GM12891 (cell line): ENCODE measurements at places on chromosomes 11 and 22.

GRCh38 chr11:117644403-117645155 lies 152.4 kb downstream of the DSCAML1 start:
- no peak for DNase-seq

GRCh38 chr11:3983101-3983500 lies 111.5 kb upstream of the RRM1 start:
- DNase-seq: no peak

GRCh38 chr11:115930291-115930690 lies 426.1 kb upstream of the CADM1 start:
- no peak for DNase-seq

- no peak for DNase-seq
These were observed 316.4 kb upstream of the SORL1-AS1 start for GRCh38 chr11:121769191-121769590.

- no peak for DNase-seq
These were observed 60.6 kb upstream of the RASD2 start for GRCh38 chr22:35479985-35480550.

- no peak for DNase-seq
These were observed 31.3 kb upstream of the WNT7B start for GRCh38 chr22:46008291-46008690.

- no peak for DNase-seq
These were observed 68.1 kb downstream of the CSTPP1 start for GRCh38 chr11:47004595-47005033.

DNA sequence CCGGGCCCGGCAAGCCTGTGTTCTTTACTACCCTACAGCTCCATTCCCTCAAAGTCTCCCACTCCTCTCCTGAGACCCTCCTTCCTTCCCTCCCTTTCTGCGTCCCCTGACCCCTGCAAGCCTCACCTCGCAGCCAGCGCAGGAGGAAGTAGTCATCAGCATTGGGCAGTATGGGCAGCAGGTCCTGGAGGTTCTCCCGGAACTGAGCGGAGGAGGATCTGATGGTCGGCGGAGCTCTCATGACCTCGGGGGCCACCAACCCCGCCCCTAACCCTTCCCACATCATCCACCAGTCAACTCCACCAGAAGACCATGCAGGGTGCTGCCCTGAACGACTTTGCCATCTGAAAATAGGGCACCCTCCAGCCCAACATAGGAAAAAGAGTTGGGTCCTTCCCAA lies 1.9 kb downstream of the SEC14L4 start:
- no peak for DNase-seq

DNA sequence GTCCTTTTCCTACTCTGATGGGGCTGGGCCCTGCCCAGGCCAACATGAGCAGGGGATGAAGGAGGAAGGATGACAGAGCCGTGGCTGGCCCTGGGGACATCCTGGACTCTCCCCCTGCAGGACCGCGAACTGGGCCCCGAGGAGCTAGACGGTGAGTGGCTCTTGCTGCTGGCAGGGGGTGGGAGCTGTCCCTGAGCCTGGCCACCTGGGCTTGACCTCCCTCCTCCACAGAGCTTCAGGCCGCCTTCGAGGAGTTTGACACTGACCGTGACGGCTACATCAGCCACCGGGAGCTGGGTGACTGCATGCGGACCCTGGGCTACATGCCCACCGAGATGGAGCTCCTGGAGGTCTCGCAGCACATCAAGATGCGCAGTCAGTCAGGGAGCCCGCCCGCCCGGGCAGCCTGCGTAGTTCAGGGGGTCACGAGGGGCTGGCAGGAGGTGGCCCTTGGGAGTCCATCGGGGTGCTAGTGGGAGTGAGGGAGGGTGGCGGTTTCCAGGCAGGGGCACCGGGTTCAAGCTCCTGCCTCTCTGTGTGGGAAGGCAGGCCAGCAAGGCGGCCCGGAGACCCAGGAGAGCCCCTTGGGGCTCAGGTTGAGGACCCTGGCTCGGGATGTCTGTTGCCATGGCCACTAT lies 1.0 kb downstream of the CABP4 start:
- no peak for DNase-seq

DNA sequence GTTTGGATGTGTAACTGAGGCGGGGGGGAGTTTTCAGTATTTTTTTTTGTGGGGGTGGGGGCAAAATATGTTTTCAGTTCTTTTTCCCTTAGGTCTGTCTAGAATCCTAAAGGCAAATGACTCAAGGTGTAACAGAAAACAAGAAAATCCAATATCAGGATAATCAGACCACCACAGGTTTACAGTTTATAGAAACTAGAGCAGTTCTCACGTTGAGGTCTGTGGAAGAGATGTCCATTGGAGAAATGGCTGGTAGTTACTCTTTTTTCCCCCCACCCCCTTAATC lies 2.3 kb downstream of the MALAT1 start:
- DNase-seq: no peak

- DNase-seq: no peak
These were observed 201.6 kb upstream of the SORL1-AS1 start for GRCh38 chr11:121654259-121654842.

GRCh38 chr11:85541683-85542082 lies 85.5 kb downstream of the DLG2 start:
- no peak for DNase-seq

GRCh38 chr22:25748140-25748539 lies 6.2 kb downstream of the MYO18B start:
- DNase-seq: no peak

- DNase-seq: no peak
These were observed 5.7 kb downstream of the LTO1 start for GRCh38 chr11:69669486-69669885.

DNA sequence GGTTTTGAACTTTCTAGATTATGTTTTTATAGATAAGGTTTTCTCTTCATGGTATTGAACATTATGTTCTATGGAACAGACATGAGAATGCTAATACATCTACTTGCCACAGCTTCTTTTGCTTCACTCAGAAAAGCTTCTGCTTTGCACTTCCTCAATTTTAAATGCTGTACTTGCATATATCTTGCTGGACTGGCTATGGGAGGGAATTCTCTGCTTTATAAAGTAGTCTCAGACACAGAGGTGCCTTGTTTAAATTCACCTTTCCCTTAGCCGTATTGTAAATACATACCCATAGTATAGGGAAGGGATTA lies 173.9 kb downstream of the DDX10 start:
- no peak for DNase-seq

DNA sequence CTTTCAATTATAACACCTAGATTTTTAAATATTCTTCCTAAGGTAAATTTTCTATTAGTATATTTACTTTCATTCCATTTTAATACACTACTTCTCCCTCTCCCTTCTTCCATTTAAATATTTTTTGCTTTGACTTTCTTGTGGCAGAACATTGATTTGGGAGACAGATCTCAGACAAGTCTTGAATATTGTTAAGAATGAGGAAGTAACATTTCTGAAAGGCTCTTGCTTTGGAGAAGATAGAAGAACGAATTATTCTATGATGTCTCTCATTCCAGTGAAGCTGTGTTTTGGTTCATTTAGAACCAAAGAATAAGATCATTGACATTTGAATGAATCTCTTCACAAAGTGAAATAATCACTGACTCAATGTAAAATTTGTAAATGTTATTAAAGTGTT lies 2.4 kb downstream of the IPO7 start:
- no peak for DNase-seq

- DNase-seq: no peak
These were observed 3.6 kb downstream of the PRDX5 start for GRCh38 chr11:64321533-64321932.

GRCh38 chr22:27997538-27997937 lies 78.5 kb upstream of the PITPNB start:
- DNase-seq: no peak

- DNase-seq: no peak
These were observed 34.8 kb upstream of the SLC22A12 start for GRCh38 chr11:64556044-64556720.

- no peak for DNase-seq
These were observed 63.9 kb downstream of the GAS2 start for GRCh38 chr11:22730319-22730718.

- DNase-seq: no peak
These were observed 3.1 kb downstream of the TAF10 start for GRCh38 chr11:6608726-6609501.

DNA sequence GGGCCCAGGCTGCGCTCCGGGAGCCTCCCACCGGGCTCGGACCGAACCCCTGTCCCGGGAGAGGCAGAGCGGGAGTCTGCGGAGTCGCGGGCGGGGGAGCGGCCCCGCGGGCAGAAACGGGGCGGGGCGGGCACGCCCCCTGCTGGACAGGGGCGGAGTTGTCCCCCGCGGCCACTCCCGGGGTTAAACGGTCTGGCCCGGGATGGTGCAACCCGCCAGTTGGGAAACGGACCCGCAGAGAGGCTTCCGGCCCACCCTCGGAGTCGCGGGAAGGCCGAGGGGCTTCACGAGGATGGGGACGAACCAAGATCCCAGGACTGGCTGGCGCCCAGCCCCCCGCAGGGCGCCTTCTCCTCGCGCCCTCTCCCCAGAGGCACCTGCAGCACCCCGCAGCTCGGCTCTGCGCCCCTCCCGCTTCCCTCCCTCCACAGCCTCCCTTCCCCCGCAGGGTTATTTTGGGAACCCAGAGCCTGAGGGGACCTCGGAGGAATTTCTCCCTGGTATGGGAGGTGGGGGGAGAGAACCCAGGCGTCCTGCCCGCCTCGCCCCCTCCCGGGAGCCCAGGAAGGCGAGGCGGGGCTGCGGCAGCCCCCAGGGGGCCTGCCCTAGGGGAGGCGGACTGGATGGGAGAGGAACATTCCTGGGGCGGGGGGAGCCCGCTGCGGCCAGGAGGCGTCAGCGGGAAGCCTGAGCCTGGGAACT lies 902 bp downstream of the RASGRP2 start:
- DNase-seq: peak; percentile 96

GRCh38 chr11:2304506-2305139 lies 2.8 kb downstream of the TSPAN32 start:
- no peak for DNase-seq

DNA sequence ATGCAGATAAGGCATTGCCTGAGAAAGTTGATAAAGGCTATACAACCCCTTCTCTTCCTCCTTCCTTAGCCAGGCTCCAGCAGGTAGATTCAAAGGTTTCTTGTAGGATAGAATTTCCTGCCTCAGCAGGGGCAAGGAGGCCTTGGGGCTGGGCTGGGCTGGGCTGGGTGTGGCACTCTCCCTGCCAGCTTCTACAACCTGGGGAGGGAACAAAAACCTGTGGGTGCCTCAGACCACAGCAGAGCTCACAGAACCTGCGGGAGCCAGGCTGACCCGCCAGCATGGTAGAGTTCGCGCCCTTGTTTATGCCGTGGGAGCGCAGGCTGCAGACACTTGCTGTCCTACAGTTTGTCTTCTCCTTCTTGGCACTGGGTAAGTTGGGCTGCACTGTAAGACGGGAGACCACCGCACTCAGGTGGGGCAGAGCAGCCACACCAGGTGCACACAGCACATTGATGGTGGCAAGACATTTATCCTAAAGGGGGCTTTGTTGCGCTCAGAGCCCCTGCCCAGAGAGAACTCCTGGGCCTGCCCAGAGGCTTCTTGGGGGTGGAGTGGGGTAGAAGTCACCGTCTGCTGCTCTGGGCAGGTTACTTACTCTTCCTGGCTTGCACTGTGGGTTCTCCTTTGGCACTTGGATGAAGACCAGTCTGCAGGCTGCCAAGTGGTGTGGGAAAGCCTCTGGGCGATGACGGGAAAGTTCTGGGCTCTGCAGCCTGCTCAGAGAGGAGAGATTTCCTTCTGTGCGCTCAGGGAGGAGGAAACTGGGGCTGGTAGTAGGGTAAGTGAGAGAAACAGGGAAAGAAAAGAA lies at the start of gene MOGAT2:
Gene MOGAT2, plus strand, starts transcription at position 231 of the 811 bp plus-strand sequence. Its CDS starts 51 bp downstream, at position 282.
- DNase-seq: no peak

DNA sequence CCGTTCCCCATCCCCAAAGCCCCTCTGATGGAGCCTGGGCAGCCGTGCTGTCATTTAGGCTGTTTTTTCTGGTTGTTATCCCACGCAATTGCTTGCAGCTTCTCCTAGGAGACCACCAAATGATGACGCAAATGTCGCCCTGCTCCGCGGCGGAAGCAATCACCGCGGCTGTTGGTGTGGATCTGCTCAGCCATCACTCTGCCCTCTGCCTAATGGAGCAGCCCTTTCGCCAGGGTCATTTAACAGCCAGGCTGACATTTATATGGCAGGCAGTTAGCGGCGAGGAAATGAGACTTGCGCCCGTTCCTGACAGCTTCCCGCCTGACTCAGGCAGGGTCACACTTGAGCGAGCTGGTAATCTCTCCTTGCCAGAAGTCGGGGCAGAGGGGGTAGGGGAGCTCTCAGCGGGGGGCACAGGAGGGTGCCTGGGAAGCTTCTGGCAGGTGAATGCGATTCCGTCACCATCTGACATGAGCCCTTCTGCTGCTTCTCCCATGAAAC lies 97.9 kb upstream of the RTL6 start:
- DNase-seq: no peak

GRCh38 chr22:25930083-25930482 lies 188.1 kb downstream of the MYO18B start:
- DNase-seq: no peak

DNA sequence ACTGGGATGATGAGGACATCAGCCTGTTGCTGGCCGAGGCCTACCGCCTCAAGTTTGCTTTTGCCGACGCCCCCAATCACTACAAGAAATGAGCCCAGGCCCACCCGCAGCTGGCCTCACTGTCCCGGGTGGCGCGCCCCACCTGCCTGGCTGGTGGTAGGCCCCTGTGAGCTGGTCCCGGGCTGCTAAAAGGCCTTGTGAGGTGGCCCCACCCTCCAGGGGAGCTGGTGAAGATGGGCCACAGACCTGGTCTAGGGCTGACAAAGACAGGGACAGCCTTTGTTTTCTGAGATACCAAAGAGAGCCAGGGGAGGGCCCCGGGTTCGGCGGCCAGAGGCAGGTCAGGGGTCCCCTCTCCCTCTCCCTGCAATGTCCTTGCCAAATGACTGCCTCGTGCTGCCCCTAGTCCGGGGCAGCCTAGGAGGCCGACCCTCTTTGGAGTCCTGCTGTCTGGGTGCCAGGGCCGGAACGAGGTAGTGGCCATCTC lies 411.1 kb downstream of the TBC1D22A start:
- no peak for DNase-seq

DNA sequence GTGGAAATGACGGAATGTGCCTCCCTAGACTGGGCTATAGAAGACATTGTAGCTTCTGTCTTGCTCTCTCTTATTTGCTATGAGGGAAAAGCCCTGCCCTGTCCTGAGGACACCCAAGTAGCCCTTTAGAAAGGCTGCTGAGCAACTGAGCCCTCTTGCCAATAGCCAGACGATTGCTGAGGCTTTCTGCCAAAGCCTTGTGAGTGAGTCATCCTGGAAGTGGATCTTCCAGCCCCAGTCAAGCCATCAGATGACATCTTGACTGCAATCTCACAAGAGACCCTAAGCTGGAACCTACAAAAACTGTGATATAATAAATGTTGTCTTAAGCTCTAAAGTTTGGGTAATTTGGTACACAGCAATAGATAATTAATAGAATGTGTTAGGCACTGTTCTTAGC lies 3.9 kb upstream of the TRAF6 start:
- DNase-seq: no peak

GRCh38 chr11:44931466-44931865 lies 19.2 kb downstream of the TP53I11 start:
- no peak for DNase-seq

GRCh38 chr11:117796872-117797529 lies at the start of gene DSCAML1:
Gene DSCAML1, minus strand, starts transcription at chr11:117797216. Its CDS starts 137 bp downstream, at chr11:117797079.
- DNase-seq: no peak

- DNase-seq: no peak
These were observed 9.8 kb downstream of the KCNC1 start for GRCh38 chr11:17744151-17744940.

- DNase-seq: peak; percentile 37
These were observed 179.2 kb upstream of the ZBED5 start for GRCh38 chr11:11036848-11037732.

GRCh38 chr11:72681226-72682153 lies 7.3 kb upstream of the PDE2A start:
- no peak for DNase-seq
